A549 treated with DMSO at 1 μM for 4 hours (cell line): ENCODE measurements at places on chromosomes 6 and 20. TPM values are rescaled to one million over a fixed set of nuclear protein-coding genes. Genes with fewer than 3 reads are reported as not detected.

The SPTLC3 gene
- 0.06 to 0.17 TPM (median 0.08 TPM) in 5 replicates for total RNA-seq

The KIAA0408 gene
- 5.9 to 7.1 TPM (median 6.5 TPM) in 5 replicates for total RNA-seq

The CALHM6 gene
- 0.45 TPM in 1 of 5 replicates, not detected in the others for total RNA-seq

The REM1 gene
- 0.13 TPM in 2 of 5 replicates, not detected in the others for total RNA-seq

The DEFB112 gene
- not detected in 5 replicates for total RNA-seq

The KCNK15 gene
- 0.57 to 0.85 TPM (median 0.69 TPM) in 5 replicates for total RNA-seq

The NTSR1 gene
- total RNA-seq = 0.10 to 0.33 TPM (median 0.20 TPM) in 5 replicates

The SLC35F1 gene
- 0.02 TPM in 1 of 5 replicates, not detected in the others for total RNA-seq

The PSORS1C1 gene
- total RNA-seq = 3.1 to 5.8 TPM (median 5.5 TPM) in 5 replicates

The OPRM1 gene
- total RNA-seq = not detected in 5 replicates
